ENCODE measurements at places on chromosomes 11 and 22.

GRCh38 chr11:8617063-8617462, 23.0 kb upstream of the STK33 start:
- DNase-seq, result no peak

- no peak for DNase-seq
These were observed 26.6 kb upstream of the XBP1 start for GRCh38 chr22:28826921-28827320.

- no peak for DNase-seq
These were observed 44.4 kb upstream of the SLC22A12 start for GRCh38 chr11:64546600-64546999.

GRCh38 chr11:78266451-78266850, 77.7 kb downstream of the USP35 start:
- no peak for DNase-seq

DNA sequence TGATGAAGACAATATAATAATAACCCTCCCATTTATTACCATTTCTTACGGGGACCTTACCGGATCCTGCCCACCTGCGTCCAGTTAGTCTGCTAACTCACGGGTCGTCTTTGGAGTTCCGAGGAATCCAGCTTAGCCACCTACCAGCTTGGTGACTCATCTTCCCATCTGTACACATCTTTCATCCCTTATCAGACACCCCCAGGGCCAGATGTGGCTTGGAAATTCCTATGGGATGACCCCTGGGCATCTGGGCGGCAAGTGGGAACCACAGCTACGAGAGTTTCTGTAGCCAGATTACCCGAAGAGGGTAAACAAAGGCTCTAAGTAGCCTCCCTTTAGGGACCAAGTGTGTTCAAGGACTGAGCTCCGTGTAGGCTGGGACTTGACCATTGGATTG, 12.8 kb upstream of the PRR5 start:
- no peak for DNase-seq

DNA sequence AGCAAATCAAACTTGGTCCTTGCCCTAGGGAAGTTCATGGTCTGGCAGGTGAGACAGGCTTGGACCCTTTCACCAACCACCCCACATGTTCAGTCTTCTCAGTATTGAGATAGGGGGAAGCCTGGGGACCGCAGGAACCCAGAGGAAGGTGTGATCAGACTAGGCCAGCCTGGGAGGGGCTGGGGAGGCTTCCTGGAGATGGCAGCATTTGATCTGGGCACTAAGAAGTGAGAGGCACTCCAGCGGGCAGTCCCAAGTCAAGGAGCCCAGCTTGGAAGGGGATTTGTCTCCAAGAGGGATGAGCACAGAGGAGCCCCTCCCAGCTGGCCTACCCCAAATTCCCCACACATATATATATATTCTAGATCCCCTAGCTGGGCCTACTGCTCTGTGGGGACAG, 5.4 kb downstream of the LRRC32 start:
- no peak for DNase-seq

Data from left renal cortex interstitium (tissue), 4 donors.